ENCODE measurements at places on chromosomes 11 and 22.
A peak's percentile ranks its signal among the peaks of the same experiment; 100 is the strongest.

- no peak for DNase-seq
Observed at GRCh38 chr22:47627556-47628253, 865.3 kb downstream of the TBC1D22A start.

DNA sequence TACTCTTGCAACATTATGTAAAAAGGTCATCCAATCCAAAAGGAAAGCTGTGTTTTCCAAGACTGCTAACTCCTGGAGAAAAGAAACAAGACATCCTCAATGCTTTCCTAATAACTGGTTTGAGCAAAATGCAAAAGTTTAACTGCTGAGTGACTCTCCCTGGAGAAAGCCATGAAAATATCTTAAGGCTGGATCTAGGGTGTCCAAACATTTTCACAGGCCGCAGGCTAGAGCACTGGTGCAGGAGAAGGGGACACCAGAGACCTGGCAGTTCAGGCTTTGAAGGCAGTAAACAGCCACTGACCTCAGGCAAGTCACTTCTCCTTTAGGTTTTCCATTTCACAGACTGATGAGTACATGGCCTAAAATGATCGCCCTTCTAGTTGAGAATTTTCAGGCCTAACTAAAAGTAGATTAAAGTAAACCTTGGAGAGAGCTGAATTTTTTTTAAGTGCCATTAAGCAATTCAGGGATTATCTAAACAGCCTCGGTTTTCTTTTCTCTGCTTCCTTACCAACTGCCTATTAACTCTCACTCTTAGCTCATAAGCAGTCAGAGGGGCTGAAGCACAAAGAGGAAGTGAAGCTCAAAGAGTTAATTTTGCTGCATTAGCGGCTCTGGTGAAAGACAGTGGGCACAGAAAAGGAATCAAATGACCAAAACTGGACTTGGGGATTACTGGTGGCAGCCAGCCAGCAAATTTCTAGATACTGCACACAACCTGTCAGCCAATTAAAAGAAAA is 2.3 kb downstream of the CHKA start:
- no peak for DNase-seq

- no peak for DNase-seq
Observed at GRCh38 chr11:12179019-12179418, 68.6 kb downstream of the MICAL2 start.

DNA sequence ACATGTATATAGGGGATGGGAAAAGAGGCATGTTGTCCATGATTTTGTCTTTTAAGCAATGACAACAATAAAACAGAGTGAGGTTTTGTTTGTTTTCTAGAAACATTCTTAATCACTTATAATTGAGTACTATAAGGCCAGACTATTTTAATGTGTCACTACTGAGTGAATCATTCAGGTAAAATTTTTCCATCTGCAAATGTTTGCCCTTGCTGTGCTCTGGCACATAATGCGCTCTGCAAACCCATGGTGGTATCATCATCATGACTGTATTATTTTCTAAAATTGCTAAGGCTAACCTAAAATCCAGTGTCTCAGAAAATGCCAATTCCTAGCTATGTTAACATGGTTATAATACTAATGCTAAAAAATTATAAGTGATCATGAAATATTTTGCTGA is 261.2 kb downstream of the CADM1 start:
- no peak for DNase-seq

- peak; percentile 33 for DNase-seq
Observed at GRCh38 chr11:47950396-47950795, 30.0 kb upstream of the PTPRJ start.

GRCh38 chr22:26665813-26666231 is 8.4 kb downstream of the MIAT start:
- DNase-seq, result no peak

- DNase-seq, result no peak
Observed at GRCh38 chr11:133679896-133680295, 147.6 kb upstream of the OPCML start.

DNA sequence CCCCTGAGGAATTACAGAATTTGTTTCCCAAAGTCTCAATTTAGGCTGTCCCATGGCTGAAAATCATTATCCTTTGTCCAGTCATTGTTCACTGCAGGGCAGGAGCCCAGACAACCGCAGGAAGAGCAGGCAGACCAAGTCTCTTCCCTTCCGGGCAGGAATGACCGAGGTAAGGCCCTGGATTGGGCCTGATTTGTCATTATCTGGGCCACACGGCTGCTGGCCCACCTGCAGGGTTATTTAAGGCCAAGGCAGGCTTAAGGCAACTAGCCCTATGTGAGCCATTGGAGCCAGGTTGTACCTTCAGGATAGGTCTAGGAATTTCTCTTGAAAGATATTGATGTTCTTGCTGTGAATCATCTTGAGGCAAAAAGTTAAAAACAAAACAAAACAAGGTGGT is 9.7 kb upstream of the IL10RA start:
- no peak for DNase-seq

DNA sequence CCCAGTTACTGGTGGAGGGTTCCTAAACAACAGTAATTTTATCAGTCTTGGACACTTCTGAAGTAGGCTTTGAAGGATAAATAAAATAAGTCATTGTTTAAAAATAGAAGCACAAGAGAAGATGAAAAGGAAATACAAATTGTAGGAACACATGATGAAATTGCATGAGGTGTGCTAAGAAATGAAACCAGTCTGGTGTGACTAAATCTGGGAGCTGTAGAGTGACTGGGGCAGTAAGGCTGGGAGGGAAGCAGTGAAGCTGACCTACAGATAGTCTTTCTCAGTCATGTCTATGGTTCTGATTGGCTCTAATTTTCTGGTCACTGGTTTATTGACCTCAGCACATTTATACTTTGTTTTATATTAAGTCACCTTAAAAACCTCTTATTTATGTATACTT is 139.1 kb downstream of the SLC17A6 start:
- no peak for DNase-seq

DNA sequence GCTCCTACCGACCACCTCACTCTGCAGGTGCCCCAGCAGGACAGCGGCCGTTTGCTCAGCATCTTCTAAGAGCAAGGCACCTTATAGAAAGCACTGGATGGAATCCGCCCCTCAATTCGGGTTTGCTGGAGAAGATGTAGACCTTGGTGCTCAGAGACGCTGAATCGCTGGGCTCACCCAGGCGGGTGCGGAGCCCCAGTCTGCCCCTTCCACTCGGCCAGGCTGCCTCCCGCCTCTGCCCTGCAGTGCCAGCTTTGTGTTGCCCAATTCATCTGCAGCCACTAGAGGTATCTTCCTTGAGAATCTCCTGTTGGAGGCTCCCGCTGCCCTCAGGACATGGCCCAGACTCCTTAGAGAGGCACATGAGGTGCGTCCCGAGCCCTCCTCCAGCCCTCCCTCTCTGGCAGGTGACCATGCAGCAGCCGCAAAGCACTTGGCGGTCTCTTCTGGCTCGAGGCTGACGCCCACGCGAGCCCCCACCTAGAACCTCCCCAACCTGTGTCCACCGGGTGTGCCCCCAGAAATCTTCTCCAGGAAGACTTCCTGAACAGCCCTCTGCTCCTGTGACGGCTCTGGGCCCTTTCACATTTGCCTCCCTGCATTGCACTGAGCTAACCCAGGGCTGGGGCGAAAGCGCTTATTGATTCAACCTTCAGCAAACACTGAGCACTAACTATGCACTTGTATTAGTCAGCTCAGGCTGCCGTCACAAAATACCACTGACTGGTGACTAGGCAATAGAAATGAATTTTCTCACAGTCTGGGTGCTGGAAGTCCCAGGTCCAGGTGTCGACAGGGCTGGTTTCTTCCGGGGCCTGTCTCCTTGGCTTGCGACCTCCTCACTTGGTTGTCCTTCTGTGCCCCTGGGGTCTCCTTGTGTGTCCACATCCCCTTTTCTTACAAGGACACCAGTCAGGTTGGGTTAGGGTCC is 117.5 kb downstream of the WNT7B start:
- DNase-seq, result no peak

GRCh38 chr22:42202048-42202447 is 68.4 kb downstream of the TCF20 start:
- DNase-seq, result no peak

- no peak for DNase-seq
Observed at GRCh38 chr11:130477586-130478203, 29.2 kb downstream of the ADAMTS15 start.

DNA sequence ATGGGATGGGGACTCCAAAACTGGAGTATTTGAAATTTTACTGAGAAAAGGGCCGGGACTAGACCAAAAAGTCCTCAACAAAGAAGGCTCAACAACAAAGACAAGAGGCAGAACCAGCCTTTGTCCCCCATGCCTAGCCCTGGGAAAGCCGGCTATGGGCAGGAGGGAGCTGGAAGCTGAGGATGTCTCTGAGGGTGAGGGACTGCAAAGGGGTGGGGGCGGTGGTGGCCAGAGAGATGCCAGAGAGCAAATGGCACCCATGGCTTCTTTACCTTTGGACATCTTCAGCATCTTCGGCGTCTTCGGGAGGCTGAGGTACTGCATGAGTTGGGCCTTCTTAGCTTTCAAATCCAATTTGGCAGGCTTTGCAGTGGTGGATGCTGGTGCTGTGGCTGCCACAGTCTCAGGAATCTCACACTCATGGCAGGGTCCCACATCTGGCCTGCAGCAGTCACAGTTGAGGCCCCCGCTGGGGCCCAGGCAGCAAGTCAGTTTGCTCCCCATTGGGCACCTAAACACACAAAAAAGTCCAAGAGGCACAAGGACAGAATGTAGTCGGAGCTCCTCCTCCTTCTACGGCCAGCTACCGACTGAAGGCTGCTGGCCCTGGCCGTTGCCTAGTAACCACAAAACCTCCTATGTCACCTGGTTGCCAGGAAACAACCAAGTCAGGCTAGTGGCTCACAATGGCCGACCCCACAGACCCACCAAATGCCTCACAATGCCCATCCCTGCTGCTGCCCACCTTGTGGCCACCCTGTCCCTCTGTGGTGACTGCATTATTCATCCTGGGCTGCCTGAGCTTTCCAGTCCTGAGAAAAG is at the start of gene C22orf42:
TSS of gene C22orf42 (minus strand) at position 592 of the 822 bp plus-strand sequence. CDS start at position 504, 88 bp downstream.
- DNase-seq, result no peak

GRCh38 chr11:17471501-17471900 is 5.1 kb downstream of the ABCC8 start:
- no peak for DNase-seq
